ENCODE measurements at places on chromosomes 1 and 21. TPM values are rescaled to one million over a fixed set of nuclear protein-coding genes. Genes with fewer than 3 reads are reported as not detected.

DNA sequence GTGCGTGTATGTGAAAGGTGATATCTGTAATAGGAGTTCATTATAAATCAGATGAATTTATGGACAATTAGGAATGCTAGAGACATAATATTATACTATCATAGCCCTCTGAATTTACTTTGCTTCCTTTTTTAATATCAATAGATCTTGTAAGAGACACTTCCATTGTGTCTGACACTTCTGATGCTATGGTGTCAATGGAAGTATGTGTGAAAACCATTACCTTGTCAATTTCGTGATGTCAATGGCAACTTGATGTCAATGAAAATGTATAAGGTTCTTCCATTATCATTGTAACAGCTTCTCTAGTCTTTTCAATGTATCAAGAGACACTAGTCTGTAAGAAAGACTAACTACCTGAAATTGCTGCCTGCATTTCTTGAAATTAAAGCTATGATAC is 296.8 kb upstream of the DPYD start:
- DNase-seq, result no peak
- H3K4me1 ChIP-seq, result no peaks in the 10 kb centered on the region
- H3K4me3 ChIP-seq, result no peak overlapping the region
- H3K27ac ChIP-seq, result no peak overlapping the region
- no peaks in the 10 kb centered on the region for H3K36me3 ChIP-seq

- no peaks in the 10 kb centered on the region for H3K27me3 ChIP-seq
- peaks cover 23% of the 10 kb centered on the region for H3K4me1 ChIP-seq
- no peaks in the 10 kb centered on the region for H3K36me3 ChIP-seq
- no peak overlapping the region for H3K27ac ChIP-seq
- no peak overlapping the region for H3K4me3 ChIP-seq
Measured at GRCh38 chr21:44972301-44972814, 32.5 kb downstream of the SLX9 start.

PLEKHA6 gene
- total RNA-seq, result 0.17 TPM

GRCh38 chr1:53641481-53642214 is 97.3 kb downstream of the GLIS1 start:
- H3K27me3 ChIP-seq, result no peaks in the 10 kb centered on the region
- H3K4me1 ChIP-seq, result no peaks in the 10 kb centered on the region
- no peak overlapping the region for H3K4me3 ChIP-seq
- H3K36me3 ChIP-seq, result no peaks in the 10 kb centered on the region
- no peak overlapping the region for H3K27ac ChIP-seq

DNA sequence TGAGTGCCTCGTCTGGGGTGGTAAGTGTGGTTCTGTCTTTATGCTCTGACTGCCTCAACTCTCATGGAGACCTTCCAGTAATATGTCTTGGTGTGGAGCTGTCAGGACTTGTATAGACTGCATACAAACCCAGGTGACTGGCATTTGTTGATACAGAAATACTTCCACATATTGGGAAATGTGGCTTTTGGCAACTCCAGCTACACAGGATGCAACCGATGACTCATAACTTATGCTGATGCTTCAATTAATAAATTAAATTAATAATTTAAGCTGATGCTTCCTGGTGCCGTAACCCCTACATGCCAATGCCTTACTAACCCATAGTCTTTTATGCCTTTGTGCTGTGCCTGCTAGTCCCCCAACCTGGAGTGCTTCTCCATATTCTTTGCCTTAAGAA is 72.3 kb upstream of the ARTN start:
- no peak for DNase-seq
- H3K4me3 ChIP-seq, result no peak overlapping the region
- H3K4me1 ChIP-seq, result peaks cover 3% of the 10 kb centered on the region
- H3K27ac ChIP-seq, result no peak overlapping the region
- peaks cover 3% of the 10 kb centered on the region for H3K36me3 ChIP-seq

DNA sequence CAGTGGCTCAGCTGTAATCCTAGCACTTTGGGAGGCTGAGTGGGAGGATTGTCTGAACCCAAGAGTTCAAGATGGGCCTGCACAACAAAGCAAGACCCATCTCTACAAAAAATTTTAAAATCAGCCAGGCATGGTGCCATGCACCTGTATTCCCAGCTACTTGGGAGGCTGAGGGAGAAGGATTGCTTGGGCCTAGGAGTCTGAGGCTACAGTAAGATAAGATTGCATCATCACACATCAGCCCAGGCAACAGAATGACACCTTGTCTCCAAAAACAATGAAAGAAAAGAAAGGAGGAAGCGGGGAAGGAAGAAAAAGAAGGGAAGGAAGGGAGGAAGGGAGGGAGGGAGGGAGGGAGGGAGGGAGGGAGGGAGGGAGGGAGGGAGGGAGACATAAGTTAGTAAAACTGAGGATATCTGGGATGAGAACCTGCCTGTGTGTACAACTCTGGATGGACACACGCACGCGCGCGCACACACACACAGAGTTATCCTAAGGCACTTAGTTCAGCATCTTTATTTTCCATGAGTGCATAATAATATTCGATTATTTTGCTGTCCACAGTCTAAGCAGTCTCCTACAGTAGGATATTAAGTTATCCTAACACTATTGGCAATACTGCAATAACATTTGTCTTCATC is 92.9 kb upstream of the LBR start:
- no peak overlapping the region for H3K27ac ChIP-seq
- no peaks in the 10 kb centered on the region for H3K36me3 ChIP-seq
- peaks cover 7% of the 10 kb centered on the region for H3K27me3 ChIP-seq
- no peak overlapping the region for H3K4me3 ChIP-seq
- H3K4me1 ChIP-seq, result no peaks in the 10 kb centered on the region

- H3K4me1 ChIP-seq, result no peaks in the 10 kb centered on the region
- no peak overlapping the region for H3K27ac ChIP-seq
Measured at GRCh38 chr1:86258101-86258500, 101.5 kb upstream of the COL24A1 start.

All from CD4-positive, CD25-positive, alpha-beta regulatory T cell (primary cell).